ENCODE measurements at places on chromosomes 7 and 10.

DNA sequence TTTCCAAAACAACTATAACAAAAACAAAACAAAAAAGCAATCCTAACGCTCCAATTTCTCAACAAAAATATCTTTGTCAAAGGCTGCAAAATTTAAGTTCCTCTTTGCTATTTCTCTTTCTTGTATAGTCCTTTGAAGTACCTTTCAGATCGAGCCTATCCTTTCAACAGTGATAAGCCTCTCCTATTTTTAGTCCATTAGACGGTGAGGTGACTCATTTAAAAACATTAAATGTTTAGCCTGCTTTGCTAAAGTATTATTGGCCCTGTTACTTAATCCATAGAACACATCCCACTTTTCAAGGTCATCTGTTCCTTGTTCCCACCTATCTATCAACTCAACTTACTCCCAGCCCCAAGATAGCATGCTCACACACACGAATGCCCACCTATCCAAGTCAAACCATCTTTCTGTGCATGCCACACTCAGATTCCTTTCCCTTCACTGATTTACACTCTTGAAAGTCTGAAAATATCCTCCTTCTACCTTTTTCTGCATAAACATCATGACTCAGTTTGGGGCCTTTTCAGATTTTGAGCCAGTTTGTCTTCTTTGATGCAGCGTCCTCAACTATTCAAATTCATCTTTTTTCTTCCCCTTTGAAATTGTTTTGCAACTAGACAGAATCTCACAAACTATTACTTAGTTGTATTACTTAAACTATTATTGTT is 224.9 kb upstream of the TMEM229A start:
- DNase-seq, result no peak

DNA sequence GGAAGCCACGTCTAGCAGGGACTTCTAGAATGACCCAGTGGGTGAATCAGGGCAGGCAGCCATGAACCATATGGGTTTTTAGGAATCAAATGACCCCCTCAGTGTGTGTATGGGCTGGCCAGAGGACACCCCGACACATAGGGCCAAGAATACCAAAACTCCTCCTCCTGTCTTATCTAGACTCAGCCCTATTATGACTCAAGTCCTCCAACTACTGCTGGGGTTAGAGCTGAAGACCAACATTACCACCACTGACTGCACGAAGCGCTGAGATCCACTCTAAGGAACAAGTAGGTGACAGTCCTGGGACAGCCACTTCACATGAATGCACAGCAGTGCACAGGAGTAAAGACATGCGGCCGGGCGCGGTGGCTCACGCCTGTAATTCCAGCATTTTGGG is 11.5 kb upstream of the SVOPL start:
- no peak for DNase-seq

DNA sequence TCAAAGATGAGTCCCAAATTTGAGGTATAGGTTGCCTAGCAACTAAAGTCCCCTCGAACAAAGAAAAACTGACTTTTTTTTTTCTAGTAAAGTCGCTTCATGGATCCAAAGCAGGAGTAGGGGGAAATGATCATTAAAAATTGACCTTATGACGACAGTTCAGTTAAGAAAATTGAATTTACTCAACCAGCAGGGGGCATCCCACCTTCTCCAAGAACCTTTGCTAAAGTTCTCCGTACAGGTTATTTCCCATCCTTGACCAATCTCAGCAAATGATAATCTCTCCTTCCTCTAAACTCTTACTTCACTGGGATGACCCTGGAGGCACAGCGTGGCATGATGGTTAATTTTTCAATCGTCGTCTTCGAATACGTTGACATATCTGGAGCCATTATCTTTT is 228.3 kb downstream of the CALN1 start:
- no peak for DNase-seq

DNA sequence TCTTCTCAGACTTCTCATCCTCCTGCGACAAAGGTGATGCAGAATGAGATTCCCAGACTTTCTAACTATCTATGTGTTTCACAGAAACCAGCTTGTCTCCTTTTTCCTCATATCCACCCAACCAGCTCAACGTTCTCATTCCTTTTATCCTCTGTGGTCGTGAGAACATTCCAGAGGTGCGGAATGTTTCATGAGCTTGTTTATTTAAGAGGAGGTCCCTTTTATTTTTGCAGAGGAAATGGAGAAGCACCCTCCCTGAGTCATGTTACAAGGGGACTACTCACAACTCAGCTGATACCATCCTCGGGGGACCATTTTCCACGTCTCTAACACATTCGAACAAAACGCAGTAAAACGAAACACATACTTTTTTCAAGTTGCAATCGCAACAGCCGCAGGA is 93.2 kb downstream of the ZRANB1 start:
- no peak for DNase-seq

DNA sequence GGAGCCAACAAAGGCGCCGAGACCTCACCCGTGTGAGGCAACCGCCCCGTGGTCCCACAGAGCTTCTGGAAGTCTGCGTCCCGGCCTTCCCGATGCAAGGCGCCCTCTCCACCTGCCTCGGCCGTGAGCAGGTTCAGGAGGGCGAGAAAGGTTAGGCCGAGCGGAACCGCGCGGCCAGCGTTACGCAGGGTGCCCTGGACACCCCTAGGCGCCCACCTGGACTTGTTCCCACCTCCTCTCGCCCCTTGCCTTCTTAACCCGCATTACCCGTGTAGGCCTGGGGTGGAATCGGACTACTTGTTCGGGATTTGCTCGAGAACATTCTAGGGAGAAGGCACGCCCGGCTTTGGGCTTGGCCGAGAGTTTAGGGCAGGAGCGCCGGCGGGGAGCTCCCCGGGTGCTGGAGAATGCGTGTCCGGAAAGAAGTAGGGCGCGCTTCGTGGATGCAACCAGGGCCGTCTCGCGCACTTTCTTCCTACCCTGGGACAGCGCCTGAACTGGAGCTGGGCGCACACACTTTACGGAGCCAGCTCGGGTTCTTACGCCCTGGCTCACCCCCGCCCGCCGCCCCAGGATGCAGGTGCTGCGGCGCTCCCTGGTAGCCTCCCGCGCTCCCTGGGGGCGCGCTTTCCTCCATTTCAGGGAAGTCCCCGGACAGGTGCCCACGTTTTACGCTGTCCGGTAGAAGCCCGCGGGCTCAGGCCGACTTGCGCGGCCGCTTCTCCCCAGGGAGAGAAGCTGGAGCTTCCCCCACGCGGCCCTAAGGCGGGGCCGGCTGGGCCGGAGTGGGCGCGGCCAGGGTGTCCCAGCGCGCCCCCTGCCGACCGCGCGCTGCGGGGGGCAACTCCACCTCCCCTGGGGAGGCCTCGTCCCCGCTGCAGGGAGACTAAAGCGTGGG is 74.5 kb downstream of the INSIG1 start:
- DNase-seq, result no peak
